Tibial nerve (tissue), 4 donors: ENCODE measurements at places on chromosomes 5 and 9. TPM values are rescaled to one million over a fixed set of nuclear protein-coding genes. Genes with fewer than 3 reads are reported as not detected.

Gene PGM5
- 43.1 TPM for total RNA-seq

Gene FRMD3
- 44.0 TPM for total RNA-seq

Gene ESM1
- total RNA-seq, result not detected

Gene TRIM7
- total RNA-seq, result 10.2 TPM

Gene SNX24
- total RNA-seq, result 32.0 TPM

Gene OR1L1
- total RNA-seq, result not detected

Gene SPATA31D4
- total RNA-seq, result not detected

Gene EIF4E1B
- total RNA-seq, result not detected

Gene PDE6A
- total RNA-seq, result 0.22 TPM

Gene PCDHB15
- total RNA-seq, result 7.6 TPM

Gene CLTB
- total RNA-seq, result 200 TPM

Gene VPS13A
- 24.6 TPM for total RNA-seq

Gene DDX4
- not detected for total RNA-seq

Gene FAM151B
- total RNA-seq, result 1.8 TPM

Gene BSPRY
- total RNA-seq, result 0.21 TPM

Gene CDX1
- total RNA-seq, result 2.5 TPM

Gene CCNO
- not detected for total RNA-seq

Gene ANKRD33B
- total RNA-seq, result 34.9 TPM

Gene IL13
- total RNA-seq, result not detected

Gene CSNK1G3
- 36.9 TPM for total RNA-seq

Gene AGXT2
- not detected for total RNA-seq
